ENCODE measurements at places on chromosomes 2 and 18.

GRCh38 chr2:27097341-27097740, 10.8 kb downstream of the KHK start:
- no peak for DNase-seq

GRCh38 chr2:37388074-37388473, 43.6 kb downstream of the QPCT start:
- DNase-seq: no peak

- DNase-seq: no peak
Measured at GRCh38 chr18:36326771-36327170, 29.3 kb downstream of the FHOD3 start.

DNA sequence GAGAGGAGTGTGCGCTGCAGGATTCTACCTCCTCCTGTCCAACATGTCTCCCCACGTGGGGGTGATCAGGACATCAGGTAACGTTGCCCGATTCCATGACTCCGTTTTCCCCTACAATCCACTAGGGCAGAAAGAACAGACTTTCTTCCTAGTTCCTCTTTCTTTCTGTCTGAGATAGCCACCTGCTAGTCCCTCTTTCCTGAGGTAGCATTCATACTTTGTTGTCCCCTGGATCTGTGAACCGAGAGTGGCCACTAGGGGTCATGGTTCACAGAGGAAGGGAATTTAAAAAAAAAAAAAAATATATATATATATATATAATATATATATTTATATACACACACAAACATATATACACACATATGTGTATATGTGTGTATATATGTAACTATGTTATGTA, 210.0 kb upstream of the ZNF521 start:
- DNase-seq: no peak

- DNase-seq: no peak
Measured at GRCh38 chr2:121211251-121211650, 73.8 kb downstream of the TFCP2L1 start.

All from activated CD8-positive, alpha-beta memory T cell treated with anti-CD3 and anti-CD28 coated beads for 1 hour (primary cell).